ENCODE measurements at places on chromosomes 1 and 21.

- no peak for DNase-seq
Observed at GRCh38 chr1:201662646-201663045, 123.7 kb downstream of the NAV1 start.

- no peak for DNase-seq
Observed at GRCh38 chr21:43783098-43783700, 6.2 kb upstream of the RRP1 start.

GRCh38 chr1:229842302-229843255 is 216.5 kb downstream of the URB2 start:
- no peak for DNase-seq

DNA sequence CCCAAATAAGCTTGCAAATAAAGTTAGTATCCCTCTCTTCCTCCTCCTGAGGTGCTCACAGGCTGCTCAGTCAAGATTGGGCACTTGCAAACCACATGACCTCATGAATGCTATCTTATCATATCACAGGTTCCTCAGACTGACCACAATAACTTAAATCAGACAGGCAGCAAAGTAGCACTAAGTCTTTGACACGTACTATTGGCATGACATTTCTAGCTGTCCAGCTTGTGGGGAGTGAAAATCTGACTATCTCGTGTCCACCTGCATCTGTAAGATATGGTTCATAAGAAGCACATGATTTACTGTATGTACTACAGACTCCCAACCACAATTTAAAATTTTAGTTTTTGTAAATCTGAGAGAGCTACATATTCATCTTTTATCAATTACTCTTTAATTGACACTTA is 58.0 kb upstream of the GFI1 start:
- DNase-seq: no peak

GRCh38 chr1:116254776-116255175 is 118.3 kb upstream of the ATP1A1 start:
- no peak for DNase-seq
